ENCODE measurements at places on chromosomes 7 and 10.
A peak's percentile ranks its signal among the peaks of the same experiment; 100 is the strongest.

DNA sequence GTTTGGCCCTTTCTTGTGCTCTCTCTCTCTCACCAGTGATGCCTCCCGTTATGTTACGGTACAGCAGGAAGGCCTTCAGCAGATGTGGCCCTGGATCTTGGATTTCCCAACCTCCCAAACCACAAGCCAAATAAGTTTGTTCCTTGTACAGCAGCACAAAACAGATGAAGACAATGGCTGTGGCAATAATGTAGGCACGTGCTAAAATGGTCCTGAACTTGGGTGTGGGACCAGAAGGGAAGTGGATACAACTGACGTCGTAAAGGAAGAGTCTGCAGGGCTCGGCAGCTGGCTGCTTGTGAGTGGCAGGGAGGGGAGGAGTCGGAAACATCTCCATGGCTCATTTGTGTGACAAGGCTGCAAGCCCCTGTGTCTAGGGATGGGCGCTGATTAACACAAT is 26.8 kb downstream of the PROSER2 start:
- no peak for DNase-seq

DNA sequence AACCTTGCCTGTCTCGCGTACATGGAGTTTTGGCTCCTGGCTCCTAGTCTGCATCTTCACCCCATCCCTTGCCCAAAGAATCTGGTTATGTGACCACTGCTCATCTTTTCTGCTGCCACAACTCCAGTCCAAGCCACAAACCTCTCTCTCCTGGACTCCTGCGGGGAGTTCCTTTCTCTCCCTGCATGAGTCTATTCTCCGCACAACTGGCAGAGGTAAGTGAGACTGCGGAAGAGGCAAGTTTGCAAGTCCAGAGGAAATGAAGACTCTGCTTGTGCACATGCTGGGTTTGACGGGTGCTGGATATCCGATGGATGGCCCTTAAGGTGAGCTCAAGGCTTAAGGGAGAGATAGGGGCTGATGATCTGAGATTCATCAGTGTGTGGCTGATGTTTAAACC is 61.0 kb downstream of the TRUB1 start:
- DNase-seq: no peak

DNA sequence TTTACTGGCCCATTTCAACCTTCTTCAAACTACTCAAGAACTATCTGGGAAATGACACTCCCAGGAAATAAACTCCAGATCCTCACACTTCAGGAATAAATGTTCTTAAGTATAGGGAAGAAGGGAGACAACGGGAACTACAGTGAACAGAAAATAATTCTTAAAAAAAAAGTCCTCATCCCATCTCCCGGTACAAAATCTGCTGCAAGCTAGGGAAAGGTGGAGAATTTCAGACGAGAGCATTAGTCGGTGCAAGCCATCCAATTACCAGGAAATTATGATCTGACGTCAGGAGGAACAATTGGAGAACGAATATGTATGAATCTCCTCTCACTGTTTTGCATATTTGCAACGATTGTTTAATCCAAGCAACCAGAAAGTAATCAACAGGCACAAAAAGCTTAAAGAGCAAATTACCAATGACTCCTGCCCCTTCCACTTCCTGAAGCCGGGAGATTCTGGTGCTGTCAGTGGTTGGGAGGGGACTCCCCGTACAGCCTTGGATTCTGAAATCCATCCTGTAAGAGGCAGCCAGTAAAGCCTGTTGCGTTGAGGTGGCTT is 15.1 kb upstream of the GATA3 start:
- DNase-seq: peak; percentile 43

DNA sequence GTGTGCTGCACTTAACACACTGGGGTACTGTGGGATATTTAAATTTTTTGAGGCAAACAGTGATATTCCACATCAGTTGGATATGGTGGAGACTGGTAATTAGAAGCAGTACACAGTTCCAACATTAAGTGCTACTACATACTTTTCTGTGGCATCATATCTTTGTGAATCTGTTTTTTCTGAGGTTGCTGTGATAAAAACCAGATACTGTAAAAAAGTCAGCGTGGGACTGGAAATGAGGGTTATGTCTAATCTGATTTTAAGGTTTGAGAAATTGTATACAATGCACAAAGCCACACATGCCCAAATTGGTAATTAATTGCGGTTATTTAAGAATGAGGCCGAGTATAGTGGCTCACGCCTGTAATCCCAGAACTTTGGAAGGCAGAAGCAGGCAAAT is 41.2 kb downstream of the TBC1D12 start:
- DNase-seq: peak; percentile 43

DNA sequence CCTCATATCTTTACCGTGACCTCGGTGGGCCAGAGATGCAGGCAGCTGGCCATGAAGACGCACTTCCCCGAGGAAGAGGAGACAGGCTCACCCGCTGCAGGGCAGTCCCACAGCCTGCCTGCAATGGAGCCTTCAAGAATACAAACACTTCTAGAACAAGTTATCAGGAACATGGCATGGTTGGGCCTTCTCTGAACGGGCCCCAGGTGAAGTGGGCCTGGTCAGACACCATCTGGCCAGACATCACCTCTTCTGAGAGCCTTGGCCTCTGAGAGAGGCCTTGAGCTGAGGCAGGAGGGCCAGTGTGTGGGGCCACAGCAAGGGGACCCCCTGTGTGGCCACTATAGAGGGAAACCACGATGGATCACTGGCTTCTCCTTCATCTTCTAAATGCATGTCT is 112.4 kb upstream of the GDF10 start:
- DNase-seq: no peak

GRCh38 chr7:25121599-25121998 is 3.5 kb downstream of the CYCS start:
- DNase-seq: no peak

DNA sequence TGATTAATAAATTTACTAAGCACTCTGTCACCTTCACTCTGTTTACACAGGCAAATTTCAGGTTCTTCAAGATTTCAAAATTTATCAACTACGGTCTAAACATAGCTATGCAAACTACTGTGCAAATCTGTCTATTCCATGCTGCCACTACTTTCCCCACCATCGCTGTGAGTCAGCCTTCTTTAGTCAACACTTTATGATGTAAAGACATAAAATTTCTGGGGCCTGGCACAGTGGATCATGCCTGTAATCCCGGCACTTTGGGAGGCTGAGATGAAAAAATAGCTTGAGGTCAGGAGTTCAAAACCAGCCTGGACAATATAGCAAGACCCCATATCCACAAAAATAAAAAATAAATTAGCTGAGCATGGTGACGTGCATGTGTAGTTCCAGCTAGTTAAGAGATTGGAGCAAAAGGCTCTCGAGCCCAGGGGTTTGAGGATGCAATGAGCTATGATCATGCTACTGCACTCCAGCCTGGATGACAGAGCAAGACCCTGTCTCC is 42.6 kb downstream of the CNOT4 start:
- no peak for DNase-seq

Measured in SK-N-DZ (cell line).